Left ventricle myocardium superior (tissue), 1 donor: ENCODE measurements at places on chromosomes 13 and 19. TPM values are rescaled to one million over a fixed set of nuclear protein-coding genes. Genes with fewer than 3 reads are reported as not detected.

The EID2B gene
- total RNA-seq, result 2.0 TPM

The SHISA7 gene
- not detected for total RNA-seq

The AXL gene
- 13.8 TPM for total RNA-seq

The PSG7 gene
- not detected for total RNA-seq

The FCER2 gene
- total RNA-seq, result 0.17 TPM

The FFAR3 gene
- not detected for total RNA-seq

The TTYH1 gene
- 1.6 TPM for total RNA-seq

The ZNF497 gene
- total RNA-seq, result 0.55 TPM

The BCL2L12 gene
- 11.5 TPM for total RNA-seq

The OR7D2 gene
- total RNA-seq, result 0.07 TPM
